ENCODE measurements at places on chromosomes 1 and 21. TPM values are rescaled to one million over a fixed set of nuclear protein-coding genes. Genes with fewer than 3 reads are reported as not detected.

ACKR1 gene
- total RNA-seq, result not detected

AMY1A gene
- total RNA-seq, result not detected

SDHC gene
- total RNA-seq, result 35.9 TPM

UTS2 gene
- total RNA-seq, result not detected

DNA sequence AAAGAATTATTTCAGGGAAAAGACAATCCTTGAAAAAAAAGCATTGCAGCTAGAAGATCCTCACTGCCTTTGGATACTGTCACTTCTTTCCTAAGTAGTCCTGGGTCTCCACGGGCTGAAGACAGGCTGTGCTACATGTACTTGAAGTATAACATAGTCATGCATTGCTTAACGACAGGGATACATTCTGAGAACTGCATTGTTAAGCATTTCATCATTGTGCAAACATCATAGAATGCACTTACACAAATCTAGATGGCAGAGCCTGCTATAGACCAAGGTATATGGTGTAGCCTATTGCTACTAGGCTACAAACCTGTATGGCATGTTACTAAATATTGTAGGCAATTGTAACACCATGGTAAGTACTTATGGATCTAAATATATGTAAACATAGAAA is 54.0 kb downstream of the KIAA0040 start:
- no peak overlapping the region for H3K27ac ChIP-seq
- H3K36me3 ChIP-seq, result no peaks in the 10 kb centered on the region
- H3K4me3 ChIP-seq, result no peak overlapping the region
- DNase-seq, result no peak

DNA sequence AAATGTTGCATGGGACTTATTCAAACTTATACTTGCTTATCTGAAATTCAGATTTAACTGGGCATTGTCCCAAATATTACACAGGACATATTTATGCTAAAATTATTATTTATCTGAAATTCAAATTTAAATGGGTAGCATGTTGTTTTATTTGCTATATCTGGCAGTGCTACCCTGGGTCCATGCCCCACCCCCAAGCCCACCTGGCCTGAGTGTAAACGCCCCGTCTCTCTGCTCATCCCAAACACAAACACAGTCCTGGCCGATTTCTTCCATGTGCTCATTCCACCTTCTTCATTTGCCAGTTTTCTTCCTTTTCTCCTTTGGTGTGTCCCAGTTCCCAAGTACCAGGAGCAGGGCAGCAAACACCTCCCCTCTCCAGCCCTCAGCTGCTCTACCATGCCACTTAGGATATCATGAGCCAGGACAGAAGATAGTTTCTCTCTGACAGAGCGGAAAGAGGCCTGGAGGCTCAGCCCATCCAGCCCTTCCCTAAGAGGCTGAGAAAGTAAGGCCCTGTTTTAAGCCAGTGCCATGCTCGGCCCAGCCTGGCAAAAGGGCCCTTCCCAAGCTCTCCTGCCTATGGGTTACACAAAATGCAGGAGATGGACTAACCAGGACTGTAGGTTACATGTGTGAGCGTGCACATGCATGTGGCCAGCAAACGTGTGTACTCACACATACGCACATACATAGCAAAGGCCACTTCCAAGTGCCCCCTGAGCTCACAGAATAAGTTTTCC is 69.5 kb downstream of the UBE2T start:
- no peak overlapping the region for H3K27ac ChIP-seq
- H3K4me3 ChIP-seq, result no peak overlapping the region
- no peaks in the 10 kb centered on the region for H3K36me3 ChIP-seq
- peak; percentile 31 for DNase-seq
- no peaks in the 10 kb centered on the region for H3K4me1 ChIP-seq
- no peaks in the 10 kb centered on the region for H3K27me3 ChIP-seq

- H3K27ac ChIP-seq, result no peak overlapping the region
- no peak for DNase-seq
- peaks cover 5% of the 10 kb centered on the region for H3K4me1 ChIP-seq
- H3K36me3 ChIP-seq, result no peaks in the 10 kb centered on the region
Measured at GRCh38 chr1:27646676-27647075, 11.7 kb upstream of the FGR start.

GRCh38 chr1:16258591-16259135 is 21.7 kb upstream of the CPLANE2 start:
- peak overlapping the region; percentile 53 for H3K27ac ChIP-seq
- no peak overlapping the region for H3K4me3 ChIP-seq
- H3K4me1 ChIP-seq, result peaks cover 37% of the 10 kb centered on the region
- H3K36me3 ChIP-seq, result peaks cover 17% of the 10 kb centered on the region
- no peak for DNase-seq

- no peak for DNase-seq
- no peak overlapping the region for H3K27ac ChIP-seq
- H3K27me3 ChIP-seq, result no peaks in the 10 kb centered on the region
- no peaks in the 10 kb centered on the region for H3K36me3 ChIP-seq
- H3K4me1 ChIP-seq, result peaks cover 4% of the 10 kb centered on the region
- no peak overlapping the region for H3K4me3 ChIP-seq
Measured at GRCh38 chr1:161771161-161771560, 5.0 kb downstream of the ATF6 start.

All from SJSA1 (cell line).